Stimulated activated CD4-positive, alpha-beta T cell treated with anti-CD3 and anti-CD28 coated beads, TNF-alpha, amount 100 ng/mL, for 24 hours (primary cell): ENCODE measurements at places on chromosomes 6 and 20.

- DNase-seq: no peak
These were observed 30.7 kb upstream of the TMEM14A start for GRCh38 chr6:52640170-52640569.

DNA sequence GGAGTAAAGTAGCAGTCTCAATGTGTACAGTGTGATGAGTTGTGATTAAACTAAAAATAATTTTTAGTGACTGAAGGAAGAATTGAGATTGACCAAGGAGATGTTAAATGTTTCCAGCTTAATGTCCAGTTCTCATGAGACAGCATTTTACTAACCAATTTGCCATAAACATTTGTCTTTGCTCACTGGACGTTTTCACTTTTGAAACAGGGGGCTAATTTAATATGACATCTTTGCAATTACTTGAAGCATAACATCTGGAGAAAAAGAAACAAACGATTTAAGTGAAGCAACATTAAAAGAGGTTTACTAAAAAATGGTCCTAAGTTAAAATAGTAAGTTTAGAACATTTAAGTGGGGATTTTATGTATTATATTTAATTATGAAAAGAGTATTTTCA, 443.8 kb downstream of the BCKDHB start:
- no peak for DNase-seq

DNA sequence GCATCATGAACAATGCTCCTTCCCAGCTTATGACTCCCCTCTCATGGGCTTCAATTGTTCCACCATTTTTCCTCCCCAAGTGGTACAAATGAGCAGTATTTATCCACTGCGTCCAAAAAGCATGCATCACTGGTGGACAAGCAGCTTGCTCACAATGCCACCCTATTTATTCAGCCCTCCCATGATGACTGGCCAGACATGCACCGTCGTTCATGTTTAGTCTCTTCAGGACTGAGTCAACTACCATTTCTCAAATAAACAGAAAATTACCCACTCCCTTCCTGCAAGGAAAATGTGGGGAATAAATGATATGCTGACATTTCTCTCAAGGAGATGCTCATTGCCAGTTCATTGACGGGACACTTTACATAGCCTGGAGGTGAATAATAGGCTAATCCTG, 300.4 kb downstream of the C6orf118 start:
- no peak for DNase-seq

DNA sequence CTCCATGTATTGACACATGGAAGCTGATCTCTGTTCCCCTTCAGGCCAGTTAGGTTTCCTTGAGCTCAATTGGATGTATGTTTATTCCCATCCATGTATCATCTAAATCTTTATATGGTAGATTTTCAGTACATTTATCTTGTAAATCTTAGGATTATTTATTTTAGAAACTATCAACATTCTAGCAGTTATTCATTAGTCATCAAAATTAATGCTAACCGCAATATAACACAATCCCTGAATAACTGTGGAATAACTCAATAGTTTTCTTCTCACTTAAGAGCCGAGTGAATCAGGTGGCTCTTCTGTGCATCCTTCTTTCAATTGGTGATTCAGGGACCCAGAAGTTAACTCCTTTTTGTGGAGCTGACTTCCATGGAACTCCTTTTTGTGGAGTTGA, 15.5 kb upstream of the TBX18 start:
- DNase-seq: no peak

- DNase-seq: no peak
These were observed 671 bp downstream of the BPHL start for GRCh38 chr6:3119040-3119723.

- no peak for DNase-seq
These were observed 466.9 kb downstream of the CD83 start for GRCh38 chr6:14584450-14584849.

DNA sequence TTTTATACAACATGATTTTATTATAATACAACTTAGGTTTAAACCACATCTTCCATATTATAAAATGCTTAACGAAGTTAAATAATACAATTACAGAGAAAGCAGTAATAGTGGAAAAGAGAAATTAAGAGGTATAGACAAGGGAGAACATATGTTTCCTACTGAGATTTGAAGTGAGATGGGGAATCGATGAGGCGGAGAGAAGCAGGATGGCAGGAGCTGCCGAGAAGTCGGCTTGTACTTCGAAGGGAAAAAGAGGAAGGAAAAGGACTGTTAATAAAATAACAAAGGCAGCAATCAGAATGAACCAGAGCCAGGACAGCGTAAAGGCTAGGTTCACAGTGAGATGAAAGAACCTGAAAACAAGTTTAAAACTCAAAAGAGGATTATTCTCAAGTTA, 15.4 kb downstream of the FBXL4 start:
- DNase-seq: no peak

GRCh38 chr6:12845224-12846004, 128.8 kb downstream of the PHACTR1 start:
- no peak for DNase-seq

- DNase-seq: no peak
These were observed 20.4 kb upstream of the TMEM242 start for GRCh38 chr6:157343732-157344131.

GRCh38 chr20:48002517-48002970, 217.3 kb upstream of the SULF2 start:
- no peak for DNase-seq

DNA sequence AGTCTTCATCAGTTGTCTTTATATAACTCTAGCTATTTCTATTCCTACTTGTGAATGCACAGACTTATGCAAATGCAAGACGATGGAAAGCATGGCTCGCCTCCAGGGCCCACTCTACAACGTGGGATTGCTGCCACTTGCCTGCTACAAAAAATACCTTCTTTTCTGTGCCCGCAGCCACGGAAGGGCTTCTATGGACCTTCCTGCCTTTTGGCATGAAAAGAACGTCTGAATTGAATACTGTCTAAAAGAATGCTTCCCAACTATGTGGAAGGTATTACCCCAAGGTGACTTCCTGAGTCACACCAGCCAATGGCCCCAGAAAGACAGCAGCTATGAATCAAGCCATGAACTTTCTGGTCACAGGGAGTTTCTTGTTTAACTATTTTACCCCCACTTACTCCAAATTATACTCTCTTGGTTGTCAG, 261.2 kb downstream of the HIVEP2 start:
- DNase-seq: no peak

DNA sequence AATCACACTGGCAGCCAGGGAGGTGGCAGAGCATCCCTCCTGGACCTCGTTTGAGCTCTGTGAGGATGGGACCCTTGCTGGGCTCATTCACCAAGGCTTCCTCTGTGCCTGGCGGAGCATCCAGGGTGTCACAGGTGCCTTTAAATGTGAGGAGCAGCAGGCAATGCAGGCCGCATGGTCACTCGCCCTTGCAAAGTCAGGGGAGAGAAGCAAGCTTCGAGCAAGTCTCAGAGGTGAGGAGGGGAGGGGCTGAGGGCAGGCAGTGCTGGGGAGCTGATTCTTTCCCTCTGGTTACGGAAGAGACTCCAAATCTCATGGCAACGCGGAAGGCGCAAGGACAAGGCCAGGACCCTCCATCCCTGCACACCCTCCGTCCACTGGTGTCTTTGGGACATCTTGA, 182.7 kb upstream of the PMEPA1 start:
- DNase-seq: no peak

GRCh38 chr6:39128832-39129231, 13.8 kb upstream of the SAYSD1 start:
- no peak for DNase-seq

DNA sequence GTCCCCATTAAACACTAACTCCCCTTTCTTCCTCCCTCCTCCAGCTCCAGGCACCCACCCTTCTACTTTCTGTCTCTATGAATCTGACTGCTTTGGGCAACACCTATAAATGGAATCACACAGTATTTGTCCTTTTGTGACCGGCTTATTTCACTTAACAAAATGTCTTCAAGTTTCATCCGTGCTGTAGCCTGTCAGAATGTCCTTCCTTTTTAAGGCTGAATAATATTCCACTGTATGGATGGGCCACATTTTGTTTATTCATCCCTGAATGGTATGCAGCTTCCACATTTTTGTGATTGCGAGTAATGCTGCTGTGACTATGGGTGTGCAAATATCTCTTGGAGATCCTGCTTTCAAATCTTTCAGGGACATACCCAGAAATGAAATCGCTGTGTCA, 28.4 kb downstream of the BMP7 start:
- no peak for DNase-seq

DNA sequence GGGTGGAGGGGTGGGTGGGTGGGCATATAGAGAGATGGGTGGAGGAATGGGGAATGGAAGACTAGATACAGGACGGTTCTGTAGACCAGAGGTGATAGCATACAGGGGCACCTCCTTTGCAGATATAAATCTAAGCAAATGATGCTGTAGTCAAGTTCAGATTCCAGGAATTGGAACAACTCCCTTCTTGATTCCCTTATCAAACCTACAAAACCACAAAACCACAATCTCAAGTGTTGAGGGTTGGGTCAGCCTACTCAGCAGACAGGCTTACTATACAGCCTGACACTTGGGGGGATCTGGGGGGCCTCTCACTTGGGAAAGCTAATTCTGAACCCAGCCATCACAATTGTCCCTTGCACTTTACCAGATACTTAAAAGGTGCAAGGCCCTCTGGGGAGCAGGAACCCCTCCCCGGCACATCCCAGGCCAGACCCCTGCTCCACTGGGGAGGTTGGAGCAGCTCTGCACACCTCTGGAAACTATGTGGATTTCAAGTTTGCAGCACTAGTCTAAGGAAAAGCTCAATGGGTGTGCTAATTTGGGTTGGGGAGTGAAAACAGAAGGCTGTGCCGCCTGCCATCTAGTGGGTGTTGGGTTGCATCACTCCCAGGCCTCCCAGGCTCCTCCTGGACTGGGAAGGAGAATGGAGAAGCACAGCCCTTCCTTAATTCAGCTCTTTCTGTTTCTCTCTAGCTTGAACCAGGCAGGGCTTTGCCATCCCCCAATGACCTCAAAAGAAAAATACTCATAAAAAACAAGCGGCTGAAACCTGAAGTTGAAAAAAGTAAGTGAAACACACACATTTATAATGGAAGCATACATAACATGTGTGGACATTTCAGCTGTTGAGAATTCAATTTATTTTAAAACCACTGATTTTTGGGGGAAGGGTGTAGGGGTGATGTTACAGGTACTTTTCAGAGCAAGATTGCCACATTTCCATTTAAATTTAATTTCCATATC, 121.2 kb upstream of the LAMP5 start:
- no peak for DNase-seq

DNA sequence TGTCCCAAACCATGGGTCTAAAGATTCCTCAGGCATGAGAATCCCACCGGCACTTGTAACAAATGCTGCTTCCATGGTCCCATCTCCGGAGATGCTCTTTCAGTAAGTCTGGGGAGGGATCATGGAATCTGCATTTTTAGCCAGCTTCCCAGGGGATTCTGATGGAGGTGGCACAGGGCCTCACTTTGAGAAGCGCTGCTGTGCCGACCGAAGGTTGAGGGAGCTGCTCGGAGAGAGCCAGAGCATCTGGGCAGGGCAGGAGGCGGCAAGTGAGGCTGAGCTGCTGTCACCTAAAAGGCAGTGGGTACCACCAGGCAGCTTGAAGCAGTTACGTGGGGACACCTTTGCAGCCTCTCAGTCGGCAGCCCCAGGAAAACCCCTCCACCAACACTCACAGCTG, 100.2 kb upstream of the CDYL start:
- no peak for DNase-seq

- DNase-seq: no peak
These were observed 111.3 kb upstream of the MLN start for GRCh38 chr6:33915134-33915533.

DNA sequence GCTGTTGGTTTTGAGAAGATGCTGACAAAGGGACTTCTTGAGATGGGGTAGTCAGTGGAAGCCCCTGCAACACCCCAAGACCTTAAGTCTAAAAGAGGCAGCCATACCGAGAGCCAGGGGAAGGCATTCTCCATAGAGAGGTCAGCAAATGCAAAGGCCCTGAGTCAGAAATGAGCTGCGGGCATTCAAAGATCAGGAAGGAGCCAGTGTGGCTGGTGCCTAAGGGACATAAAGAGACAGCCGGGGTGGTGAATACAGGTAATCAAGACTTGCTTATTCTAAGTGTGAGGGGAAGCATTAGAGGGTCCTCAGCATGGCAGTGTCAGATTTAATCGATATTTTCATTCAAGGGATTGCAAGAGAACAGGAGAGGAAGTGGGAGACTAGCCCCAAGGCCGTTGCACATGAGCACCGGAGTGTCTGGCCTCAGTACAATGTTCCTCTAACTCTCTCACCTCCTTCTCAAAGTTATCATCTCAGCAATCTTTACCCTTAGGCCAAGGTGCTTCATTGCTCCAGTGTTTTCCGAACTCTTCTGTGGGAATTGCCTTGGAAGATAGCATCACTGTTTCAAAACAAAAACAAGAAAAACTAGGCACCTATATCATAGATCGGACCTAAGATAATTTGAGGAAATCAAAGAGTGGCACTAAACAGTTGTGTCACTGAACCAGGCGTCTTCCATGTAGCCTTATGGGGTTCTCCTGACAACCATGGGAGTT, 173.2 kb downstream of the DOK5 start:
- no peak for DNase-seq

DNA sequence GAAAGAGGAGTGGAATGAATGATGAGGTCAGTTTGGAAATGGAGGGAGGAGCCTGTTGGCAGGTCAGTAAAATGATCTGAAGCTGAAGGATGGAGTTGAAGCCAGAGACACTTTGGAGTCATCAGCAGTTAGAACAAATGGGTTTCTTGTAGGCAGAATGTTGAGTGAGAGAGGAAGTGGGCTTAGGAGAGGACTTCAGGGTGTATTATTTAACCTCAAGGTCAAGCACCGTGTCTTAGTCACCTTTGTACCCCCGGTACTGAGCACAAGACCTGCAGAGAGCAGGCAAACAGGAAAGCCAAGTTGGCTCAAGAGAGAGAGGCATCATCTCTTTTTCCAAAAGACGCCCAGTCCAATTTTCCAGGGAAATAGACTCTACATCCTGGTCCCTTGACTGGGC, 23.3 kb downstream of the C20orf173 start:
- DNase-seq: no peak
